Activated CD8-positive, alpha-beta memory T cell treated with anti-CD3 and anti-CD28 coated beads for 24 hours (primary cell): ENCODE measurements at places on chromosomes 12 and 14.

DNA sequence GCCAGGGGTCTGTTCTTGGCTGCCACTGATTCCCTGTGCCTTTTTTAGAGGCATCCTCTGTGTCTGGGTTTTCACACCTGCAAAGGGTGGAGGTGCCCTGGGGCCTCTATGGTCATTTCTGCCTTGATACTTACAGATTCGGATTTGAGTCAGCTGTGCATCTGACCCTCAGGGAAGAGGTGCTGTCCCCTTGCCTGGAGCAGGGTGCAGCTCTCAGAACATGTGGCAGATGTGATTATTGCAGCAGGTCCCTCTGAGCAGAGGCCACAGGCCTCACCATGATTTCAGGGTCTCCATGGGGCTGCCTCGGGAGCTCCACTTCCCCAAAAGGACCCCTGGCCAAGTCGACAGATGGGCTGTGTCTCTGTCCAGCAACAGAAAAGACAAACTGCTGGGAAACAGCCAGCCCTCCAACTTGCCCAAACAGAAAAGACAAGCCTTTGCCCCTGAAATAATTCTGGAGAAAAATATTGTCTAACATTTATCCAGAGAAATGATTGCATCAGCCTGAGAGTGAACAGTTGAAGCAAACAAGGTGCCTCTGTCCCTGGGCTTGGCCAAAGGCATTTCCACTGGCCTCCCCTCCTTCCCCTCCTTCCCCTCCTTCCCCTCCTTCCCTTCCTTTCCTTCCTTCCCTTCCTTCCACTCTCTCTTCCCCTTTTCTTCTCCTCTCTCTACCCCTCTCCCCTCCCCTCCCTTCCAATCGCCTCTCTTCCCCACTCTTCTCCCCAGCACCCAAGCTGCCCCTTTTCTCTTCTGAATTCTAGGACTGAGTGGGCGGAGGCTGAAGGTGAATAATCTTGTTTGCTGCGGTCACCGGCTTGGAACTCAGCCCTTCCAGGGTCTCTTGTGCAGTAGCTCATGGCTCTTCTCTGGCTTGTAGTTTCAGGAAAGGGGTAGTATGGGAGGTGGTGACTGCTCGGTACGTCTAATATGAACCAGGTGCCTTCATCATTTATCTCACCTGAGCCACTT lies 676 bp downstream of the SERPINA3 start:
- no peak for DNase-seq

DNA sequence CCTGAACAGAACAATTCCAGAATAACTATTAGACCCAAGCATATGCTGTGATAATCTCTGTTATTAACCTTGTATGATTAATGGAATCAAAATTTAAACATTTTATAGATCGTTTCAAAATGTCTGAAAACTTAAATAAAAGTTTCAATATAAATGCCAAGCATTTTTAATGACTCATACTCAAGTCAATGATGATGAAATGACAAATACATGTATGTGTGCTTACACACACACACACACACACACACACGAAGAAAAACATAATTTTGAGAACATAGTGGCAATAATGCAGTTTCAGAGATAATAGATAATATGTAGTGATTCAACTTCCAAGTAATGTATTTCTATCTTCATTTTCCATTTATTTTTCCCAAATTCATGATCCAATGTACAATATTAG lies 384.9 kb upstream of the FOXG1 start:
- DNase-seq: no peak

GRCh38 chr12:99455350-99456035 lies 192.1 kb upstream of the GARIN6 start:
- no peak for DNase-seq

DNA sequence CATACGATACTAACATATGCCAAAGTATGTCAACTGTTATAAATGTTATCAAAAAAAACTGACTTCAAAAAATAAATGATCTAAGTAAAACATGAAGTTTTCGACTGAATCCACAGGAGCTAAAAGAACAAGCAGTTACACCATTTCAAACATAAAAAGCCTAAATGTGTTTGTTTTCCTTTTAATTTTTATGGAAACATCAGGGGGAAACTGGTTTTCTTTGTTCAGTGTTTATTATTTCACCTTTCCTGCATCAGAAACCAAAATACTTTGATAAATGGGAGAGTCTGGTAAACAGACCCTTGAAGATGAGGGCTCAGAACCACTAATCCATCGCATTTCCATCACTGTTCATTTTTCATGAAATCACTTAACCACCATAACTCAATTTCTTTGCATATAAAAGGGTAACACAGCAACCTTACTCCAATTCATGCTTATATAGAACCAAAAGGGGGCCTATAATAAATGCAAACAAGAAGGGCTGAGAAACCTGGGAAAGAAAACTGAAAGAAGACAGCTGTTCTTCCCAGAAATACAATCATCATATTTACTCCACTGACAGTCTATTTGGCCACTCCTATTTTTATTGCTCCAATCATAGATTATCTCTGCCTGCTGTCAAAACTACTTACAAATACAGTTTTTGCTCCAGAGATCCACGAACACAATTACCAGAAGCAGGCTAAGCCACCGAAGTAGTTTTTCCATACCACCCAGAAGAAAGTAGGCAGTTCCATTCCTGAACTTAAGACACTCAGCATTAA lies 17.0 kb downstream of the FGD6 start:
- no peak for DNase-seq

DNA sequence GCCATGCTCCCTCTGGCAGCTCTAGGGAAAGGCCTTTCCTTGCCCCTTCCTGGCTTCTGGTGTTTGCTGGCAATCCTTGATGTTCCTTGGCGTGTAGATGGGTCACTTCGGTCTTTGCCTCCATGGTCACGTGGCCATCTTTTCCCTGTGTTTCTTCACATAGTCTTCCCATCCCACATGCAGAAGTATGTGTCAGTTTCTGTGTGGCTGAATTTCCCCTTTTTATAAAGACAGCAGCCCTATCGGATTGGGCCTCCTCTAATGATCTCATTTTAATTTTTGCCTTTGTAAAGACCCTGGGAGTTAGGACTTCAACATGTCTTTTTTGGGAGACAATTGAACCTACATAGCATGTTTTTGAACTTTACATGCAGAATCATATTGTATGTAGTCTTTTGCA lies 107.2 kb upstream of the FGD4 start:
- no peak for DNase-seq

DNA sequence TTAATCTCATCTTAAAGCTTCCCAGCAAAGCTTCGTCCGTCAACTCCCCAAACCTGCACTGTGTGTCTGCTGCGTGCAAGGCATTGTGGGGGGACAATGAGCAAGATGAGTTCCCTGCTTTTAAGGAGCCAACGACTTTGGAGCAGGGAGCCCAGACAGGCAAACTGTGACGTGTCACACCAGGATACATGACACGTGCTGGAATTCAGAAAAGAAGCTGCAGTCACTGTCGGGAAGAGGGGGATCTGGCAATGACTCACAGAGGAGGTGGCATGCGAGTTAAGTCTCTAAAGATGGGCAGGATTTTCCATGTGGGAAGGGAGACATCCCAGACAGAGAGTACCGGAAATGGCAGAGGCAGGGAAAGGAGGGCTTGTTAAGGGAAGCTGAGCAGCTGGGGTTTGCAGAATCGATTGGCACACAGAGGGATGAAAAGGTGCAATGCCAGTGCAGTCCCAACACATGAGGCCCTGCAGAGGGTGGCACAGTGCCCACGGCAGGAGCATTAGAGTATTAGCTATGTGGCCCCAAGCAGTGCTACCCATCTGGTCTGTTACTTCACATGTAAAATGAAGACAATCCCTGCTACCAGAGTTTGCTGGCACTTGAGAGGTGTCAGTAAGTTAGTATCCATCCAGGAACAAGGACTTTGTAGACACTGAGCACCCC lies 52.9 kb downstream of the SETD3 start:
- no peak for DNase-seq

DNA sequence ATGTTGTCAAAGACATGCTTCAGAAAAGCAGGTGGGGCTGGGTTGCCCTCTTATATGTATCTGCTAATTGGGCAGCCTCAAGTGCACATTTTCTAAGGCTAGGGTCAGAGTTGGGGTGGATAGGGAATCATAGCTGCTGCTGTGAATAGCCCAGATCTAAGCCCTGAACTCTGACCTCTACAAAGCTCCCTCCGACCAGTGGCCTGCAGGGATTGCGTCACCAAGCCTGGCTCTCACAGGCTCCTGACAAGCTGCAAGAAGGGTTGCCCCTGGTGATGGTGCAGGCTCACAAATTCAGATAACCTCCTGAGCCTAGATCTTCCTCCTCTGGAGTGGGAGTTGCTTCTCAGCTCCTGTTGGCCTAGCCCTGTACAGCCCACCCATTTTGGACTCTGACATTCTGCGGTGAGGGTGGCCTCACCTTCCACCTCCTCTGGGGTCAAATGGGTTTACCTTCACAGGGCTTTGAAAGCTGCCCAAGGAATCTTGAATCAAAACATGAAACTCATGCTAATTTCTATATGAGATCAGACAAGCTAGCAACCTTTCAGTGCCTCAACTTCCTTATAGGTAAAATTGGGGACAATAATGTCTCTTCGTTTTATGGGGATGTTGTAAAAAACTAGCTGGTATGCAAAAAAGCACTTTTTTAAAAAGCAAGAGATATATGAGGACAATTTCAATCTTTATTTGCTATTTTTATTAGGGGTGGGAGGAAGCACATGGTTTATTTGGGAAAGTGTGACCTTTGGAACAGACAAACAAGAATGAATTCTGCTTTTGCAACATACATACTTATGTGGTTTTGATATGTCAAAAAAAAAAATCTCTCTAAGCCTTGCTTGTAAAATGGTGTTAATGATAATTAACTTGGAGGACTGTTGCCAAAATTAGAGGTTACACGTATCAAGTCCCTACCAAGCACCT lies 4.9 kb upstream of the SUSD6 start:
- DNase-seq: no peak

DNA sequence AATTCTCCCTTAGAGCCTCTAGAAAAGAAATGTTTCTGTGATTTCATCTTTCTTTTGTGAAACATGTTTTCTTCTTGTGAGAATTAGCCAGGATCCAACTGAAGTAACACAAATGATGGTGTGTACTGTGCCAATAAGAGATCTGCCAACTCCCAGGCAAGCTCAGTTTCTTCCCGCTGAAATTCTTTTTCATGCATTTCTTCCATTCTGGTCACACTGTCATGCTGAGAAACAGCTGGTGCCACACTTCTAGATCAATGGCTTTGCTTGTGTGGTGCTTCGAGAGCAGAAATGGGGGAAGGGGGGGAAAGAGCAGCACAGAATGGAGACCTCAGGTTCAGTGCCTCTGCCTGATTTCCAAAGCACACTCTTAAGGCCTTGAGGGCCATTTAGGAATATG lies 41.4 kb upstream of the FGF6 start:
- no peak for DNase-seq

GRCh38 chr12:47102406-47102805 lies 22.6 kb upstream of the AMIGO2 start:
- DNase-seq: no peak

DNA sequence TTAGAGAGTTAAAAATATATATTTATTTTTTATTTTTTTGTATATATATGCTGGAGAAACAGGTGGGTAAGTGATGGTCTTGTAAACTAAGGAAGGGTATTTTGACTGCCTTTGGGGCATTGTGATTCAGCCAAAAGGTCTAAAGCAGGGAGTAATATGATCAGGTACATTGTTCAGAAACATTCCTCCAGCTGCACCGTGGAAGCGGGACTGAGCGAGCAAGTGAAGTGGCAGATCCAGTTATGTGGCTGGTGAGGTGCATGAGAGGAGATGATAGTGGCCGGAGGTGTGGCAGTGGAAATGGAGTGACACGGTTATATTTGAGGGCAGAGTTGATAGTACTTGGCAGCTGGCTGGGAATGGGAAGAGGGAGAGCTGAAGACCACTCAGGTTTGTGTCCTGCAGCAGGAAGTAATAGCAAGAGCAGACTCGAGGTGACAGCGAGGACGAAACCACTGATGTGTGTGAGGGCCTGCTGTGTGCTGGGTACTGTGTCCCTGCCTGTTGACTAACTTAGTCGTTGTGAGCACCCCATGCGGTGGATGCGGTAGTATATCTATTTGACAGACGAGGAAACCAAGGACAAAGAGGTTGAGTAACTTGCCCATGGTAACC lies 39.2 kb downstream of the EID3 start:
- no peak for DNase-seq

DNA sequence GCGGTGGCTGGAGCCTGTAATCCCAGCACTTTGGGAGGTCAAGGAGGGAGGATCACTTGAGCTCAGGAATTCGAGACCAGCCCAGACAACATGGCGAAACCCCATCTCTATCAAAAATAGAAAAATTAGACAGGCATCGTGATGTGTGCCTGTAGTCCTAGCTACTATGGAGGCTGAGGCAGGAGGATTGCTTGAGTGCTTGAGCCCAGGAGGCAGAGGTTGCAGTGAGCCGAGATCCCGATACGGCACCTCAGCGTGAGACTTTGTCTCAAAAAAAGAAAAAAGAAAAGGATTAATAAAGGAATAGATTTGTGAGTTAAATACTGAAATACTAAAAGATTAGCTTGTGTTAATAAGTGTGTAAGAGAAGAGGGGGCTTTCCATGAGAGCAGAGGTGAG lies 29.4 kb downstream of the RPGRIP1 start:
- no peak for DNase-seq

GRCh38 chr14:78512021-78512420 lies 341.8 kb downstream of the NRXN3 start:
- no peak for DNase-seq

DNA sequence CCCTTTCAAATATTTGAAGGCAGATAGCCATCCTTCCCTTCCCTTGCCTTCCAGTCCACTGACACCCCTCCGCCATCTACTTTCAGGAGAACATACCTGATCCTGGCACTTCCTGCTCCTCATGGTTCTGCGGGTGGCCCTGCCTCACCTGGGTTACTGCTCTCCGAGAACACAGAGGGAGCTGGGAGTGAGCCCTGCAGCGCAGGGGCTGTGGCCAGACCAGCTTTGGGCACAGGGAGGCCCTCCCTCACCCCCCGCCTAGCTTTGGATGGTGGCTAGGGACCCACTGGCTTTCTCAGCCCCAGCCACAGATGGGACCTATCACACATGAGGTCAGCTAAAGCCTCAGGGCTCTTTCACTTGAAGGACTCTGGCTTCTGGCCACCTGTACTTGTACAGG lies 12.4 kb downstream of the IQSEC3 start:
- no peak for DNase-seq

DNA sequence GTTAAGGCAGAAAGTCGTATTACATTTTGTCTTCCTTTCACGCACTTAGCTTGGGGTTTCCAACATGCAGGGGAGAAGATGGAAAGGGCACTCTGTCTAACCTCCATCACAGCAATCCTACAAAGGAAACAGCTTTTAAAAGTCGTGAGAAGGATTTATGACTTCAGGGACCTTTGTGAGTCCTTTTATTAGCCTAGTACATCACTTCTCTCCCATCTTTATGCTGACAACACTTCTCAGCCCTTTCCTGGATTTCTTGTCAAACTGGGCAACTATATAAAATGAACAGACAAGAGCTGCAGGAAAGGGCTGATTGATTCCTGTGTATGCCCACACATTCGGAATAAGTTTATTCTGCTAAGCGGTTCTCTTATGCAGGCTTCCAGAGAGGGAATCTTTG lies 159.0 kb downstream of the DERA start:
- DNase-seq: no peak

DNA sequence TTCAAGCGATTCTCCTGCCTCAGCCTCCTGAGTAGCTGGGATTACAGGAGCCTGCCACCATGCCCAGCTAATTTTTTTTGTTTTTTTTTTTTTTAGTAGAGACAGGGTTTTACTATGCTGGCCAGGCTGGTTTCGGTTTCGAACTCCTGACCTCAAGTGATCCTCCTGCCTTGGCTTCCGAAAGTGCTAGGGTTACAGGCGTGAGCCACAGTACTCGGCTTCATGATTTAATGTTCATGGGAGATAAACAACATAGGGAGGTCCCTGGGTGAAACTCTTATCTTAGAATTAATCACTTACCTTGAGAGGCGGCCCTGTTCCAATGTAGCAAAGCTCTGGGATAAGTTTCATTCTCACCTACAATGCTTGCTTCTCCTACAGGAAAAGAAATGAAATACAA lies 48.3 kb downstream of the SEL1L start:
- DNase-seq: no peak

- DNase-seq: no peak
Measured at GRCh38 chr14:57970594-57970993, 104.7 kb upstream of the SLC35F4 start.
